Naive B cell (primary cell): ENCODE measurements at places on chromosomes 6 and 20. TPM values are rescaled to one million over a fixed set of nuclear protein-coding genes. Genes with fewer than 3 reads are reported as not detected.

GRCh38 chr6:35694462-35694861, 5.7 kb upstream of the FKBP5 start:
- DNase-seq, result no peak

DNA sequence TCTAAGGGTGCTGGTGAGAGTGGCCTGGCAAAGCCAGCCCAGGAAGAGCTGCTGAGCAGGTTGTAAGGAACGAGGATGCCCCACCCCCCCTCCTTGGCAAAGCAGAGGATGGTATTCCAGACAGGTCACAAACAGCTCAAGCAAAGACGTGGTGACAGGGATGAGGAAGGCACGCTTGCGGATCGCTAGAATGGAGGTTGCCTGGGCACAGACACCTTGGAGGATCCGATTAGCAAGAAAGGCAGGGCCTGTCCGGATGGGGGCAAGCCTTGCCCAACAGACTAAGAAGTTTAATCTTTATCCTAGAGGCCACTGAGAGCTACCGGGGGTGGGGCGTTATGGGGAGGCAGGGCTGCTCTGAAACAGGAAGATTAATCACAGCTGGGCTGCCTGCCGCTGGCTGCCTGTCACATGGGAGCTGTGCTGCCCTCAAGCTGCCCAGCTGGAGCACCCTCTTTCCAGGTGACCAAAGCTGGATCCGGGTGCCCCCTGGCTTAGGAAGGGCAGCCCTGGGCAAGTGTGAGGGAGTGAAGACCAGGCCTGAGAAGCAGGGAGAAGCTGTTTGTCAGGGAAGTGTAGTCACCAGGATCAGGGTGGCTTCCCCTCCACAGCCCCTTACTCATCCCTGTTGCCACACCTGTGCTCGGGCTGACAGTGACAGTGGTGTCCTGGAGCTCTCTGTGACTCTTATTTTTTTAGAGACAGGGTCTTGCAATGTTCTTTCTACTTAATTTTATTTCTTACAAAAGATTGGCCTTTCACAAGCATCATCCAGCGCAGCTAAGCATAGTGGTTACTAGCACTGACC, 9.1 kb upstream of the MAPK13 start:
- peak; percentile 65 for DNase-seq

- DNase-seq, result no peak
Observed at GRCh38 chr20:60808003-60808672, 443.9 kb upstream of the CDH4 start.

The SLC22A16 gene
- not detected for polyA plus RNA-seq

- peak; percentile 53 for DNase-seq
Observed at GRCh38 chr6:137307163-137307854, 88.1 kb upstream of the IFNGR1 start.
